ENCODE measurements at places on chromosomes 5 and 9.

DNA sequence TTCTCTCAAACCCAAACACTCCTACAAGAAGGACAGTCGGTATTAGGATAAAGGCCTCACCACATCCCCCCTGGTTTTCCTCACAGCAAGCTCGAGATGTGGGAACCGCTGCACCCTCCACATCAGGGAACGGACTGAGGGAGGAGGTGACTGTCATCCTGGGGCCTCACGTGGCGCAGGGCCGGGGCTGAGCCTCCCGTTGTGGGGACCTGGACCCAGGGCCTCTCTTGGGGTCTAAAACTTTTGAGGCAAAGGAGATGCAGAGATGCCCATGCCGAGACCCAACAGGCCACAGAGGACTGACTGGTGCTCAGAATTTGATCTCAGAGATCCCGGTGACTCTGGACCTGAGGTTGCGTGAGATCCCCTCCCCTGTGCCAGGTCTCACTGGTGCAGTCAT is 72.7 kb downstream of the MRPL36 start:
- DNase-seq: no peak

DNA sequence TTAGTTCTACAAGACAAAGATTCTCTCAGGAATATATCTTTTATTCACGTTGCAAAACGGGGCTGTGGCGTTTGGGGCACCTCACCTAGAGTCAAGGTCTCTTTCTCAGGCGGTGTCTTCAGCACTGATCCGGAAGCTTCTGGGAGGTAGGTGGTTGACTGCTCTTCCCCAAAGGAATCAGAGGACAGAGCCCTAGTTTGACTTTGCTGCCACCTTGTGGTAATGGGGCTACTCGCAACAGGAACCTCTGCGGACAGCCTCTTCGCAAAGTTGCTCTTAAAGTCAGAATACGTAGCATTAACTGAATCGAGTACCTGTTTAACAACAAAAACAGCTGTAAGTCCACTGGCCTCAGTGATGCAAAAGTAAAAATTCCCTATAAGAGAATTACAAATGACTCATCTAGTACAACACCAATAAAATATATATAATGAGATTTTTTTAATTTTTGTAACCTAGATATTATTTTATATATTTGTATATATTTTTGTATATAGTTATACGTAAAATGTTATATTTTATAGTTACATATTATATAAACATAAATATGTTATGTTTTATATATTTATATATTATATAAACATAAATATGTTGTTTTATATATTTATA is 13.3 kb upstream of the GPX8 start:
- peak; percentile 91 for DNase-seq

GRCh38 chr9:81137976-81138568 is 551.3 kb downstream of the TLE1 start:
- DNase-seq: no peak

DNA sequence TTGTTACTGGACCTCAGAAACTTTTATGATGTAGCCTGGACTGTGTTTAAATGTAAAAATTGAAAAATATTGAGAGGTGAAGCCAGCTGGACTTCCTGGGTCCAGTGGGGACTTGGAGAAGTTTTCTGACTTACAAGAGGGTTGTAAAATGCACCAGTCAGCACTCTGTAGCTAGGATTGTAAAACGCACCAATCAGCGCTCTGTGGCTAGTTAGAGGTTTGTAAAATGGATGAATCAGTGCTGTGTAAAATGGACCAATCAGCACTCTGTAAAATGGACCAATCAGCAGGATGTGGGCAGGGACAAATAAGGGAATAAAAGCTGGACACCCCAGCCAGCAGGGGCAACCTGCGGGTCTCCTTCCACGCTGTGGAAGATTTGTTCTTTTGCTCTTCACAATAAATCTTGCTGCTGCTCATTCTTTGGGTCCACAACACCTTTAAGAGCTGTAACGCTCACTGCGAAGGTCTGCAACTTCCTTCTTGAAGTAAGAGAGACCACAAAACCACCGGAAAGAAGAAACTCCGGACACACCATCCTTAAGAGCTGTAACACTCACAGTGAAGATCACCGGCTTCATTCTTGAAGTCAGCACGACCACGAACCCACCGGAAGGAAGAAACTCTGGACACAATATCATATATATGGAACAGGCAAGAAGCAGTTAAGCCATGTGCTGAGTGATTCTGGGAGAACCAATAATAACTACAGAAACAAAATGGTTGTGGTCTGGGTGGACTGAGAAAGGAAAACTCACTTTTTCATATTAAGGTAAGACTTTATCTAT is 201.3 kb downstream of the GABRG2 start:
- no peak for DNase-seq

DNA sequence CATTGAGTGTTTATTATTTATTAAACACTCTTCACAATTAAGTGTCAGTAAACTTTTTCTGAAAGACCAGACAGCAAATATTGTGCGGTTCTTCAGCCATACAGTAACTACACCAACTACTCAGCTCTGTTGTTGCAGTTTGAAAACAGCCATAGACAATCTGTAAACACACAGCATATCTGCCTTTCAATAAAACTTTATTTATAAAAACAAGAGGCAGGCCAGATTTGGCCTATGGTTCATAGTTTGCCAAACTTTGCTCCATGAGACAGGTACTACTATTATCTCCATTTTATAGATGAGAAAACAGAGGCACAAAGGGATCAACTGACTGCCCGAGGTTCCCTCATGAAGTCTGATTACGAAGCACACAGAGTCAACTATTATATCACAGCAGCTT is 11.5 kb downstream of the ADAMTS12 start:
- DNase-seq: no peak

GRCh38 chr5:159337016-159337955 is 7.0 kb upstream of the IL12B start:
- DNase-seq: no peak

Data from NCI-H187 (cell line).